ENCODE measurements at places on chromosomes 6 and 20.

GRCh38 chr6:145603424-145603833 lies 131.9 kb downstream of the EPM2A start:
- DNase-seq = no peak

DNA sequence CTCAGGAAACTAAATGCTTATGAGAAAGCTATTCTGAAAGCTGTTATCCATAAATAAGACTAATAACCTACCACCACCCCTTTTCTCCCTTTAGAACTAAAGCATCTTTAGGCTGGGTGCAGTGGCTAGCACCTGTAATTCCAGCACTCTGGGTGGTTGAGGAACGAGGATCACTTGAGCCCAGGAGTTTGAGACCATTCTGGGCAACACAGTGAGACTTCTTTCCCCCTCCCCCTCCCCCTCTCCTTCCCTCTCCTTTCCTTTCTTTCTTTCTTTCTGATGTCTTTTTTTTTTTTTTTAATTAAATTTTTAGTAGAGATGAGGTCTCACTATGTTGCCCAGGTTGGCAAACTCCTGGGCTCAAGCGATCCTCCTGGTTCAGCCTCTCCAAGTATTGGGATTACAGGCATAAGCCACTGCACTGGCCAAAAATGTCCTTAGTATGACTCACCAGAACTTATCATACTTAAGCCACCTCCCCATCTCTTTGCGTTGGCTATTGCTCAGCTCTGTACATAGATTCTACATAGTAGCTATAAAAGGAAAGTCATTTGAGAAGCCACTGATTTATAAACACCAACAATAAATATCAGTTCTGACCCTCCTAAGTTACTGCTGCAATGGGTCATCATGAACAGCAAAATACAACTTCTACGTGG lies 54.8 kb upstream of the SPDEF start:
- DNase-seq = no peak

DNA sequence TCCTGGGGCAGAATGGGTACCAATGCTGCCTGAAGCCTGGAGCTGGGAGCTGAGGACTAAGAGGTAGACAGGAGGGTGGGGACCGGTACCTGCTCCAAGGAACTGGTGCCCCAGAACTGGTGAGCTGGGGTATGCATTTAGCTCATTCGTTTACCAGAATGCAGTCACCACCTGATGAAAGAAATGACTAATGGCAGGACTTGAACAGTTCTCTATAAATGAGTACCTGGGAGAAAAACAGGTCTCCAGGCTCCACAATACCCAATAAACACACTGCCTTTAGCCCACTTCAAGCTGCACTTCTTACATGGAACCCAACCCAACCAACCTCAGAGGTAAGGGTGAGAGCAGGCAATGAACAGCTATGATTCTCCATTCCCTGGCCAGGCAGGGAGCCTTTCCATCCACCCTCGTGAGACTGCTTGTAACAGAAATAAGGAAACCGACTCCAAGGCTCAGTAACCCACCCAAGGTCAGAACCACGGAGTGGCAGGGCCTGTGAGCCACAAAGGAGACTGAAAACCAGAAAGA lies 15.4 kb downstream of the FKBP1A start:
- DNase-seq = no peak

GRCh38 chr6:139686308-139686707 lies 311.9 kb upstream of the CITED2 start:
- DNase-seq = no peak

DNA sequence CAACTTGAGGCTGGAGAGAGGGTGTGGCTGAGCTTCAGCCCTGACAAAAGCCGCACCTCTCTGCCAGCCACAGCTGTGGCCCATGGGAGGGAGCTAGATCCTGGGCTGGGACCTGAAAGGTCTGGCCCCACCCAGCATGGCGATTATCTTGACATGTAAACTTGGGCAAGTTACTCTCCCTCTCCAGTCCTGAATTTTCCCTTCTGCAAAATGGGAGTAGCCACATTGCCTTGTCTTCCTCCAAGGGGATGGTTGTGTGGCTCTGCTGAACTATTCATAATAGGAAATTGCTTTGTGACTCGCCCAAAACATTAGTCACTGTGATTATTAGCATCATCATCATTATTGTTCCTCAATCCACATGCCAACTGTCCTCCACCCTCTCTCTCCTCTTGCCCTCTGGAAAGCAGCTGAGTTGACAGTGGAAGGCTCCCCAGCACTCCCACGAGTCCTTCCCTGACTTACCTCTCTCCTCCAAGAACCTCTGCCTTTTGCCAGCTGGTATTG lies 23.0 kb upstream of the RBPJL start:
- no peak for DNase-seq

GRCh38 chr6:146028252-146028795 lies 538 bp upstream of the GRM1 start:
- DNase-seq = peak; percentile 4

DNA sequence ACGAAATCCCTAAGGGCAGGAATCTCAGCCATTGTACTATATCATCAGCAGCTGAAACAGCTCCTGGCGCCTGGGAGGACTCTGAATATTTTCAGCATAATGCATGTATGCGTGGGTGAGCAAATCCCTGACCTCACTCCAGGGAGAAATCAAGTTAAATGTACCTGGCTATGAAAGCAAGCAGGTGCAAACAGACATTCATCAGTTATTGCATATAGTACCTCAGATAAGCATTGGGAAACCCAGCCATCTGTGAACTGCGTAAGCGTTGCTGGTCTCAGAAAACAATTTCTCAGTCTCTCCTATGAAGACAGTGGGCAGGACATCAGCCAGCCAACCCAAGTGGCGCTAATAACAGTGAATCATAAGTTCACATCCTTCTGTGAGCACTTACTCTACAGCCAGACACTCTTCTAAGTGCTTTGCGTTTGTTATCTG lies 622.6 kb downstream of the EPM2A start:
- DNase-seq = no peak

DNA sequence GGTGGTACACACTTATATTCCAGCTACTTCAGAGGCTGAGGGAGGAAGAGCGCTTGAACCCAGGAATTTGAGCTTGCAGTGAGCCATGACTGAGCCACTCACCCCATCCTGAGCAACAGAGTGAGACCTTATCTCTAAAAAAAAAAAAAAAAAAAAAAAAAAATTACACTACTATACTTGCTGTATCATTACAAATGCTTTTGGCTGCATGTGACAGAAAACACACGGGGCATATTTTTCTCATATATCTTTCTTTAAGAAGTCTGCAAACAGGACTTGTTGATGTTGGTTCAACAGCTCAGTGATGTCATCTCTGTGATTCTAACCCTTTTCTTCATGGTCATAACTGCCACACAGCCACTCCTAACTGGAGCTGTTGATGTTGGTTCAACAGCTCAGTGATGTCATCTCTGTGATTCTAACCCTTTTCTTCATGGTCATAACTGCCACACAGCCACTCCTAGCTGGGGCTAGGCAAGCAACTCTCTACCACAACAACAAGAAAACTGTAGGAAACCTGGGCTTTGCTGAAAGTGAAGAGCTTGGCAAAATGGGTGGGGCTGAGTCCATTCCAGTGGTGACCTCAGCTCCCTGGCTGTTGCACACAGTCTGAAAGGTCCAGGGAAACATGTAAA lies 19.8 kb downstream of the MTFR2 start:
- DNase-seq = no peak

GRCh38 chr20:47957135-47957534 lies 171.9 kb upstream of the SULF2 start:
- DNase-seq = no peak

- no peak for DNase-seq
These were observed 60.8 kb downstream of the ERMARD start for GRCh38 chr6:169812257-169812644.

- DNase-seq = no peak
These were observed 32.2 kb downstream of the CARMIL1 start for GRCh38 chr6:25311331-25311840.

- no peak for DNase-seq
These were observed 215.3 kb upstream of the LRFN2 start for GRCh38 chr6:40802481-40802880.

DNA sequence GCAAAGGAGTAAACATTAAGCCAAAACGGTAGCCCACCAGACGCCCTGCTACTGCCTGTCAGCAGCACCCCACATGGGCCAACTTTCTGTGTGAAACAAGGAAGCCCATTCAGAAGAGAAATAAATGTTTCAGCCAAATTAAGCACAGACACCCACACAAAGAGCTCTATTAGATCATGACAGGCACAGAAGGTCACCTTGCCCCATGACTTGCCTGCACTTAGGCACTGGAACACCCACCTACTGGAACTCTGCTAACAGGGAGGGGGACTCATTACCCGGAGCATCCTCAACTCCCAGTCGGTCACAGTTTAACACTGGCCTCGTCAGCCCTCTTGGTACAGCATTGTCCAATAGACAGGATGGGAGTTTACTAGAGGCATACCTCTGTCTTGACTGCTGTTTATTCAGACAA lies 31.8 kb downstream of the GFOD1 start:
- DNase-seq = no peak

GRCh38 chr6:159481897-159482296 lies 211.1 kb downstream of the SOD2 start:
- no peak for DNase-seq

- no peak for DNase-seq
These were observed at the start of gene KIAA0408 for GRCh38 chr6:127459231-127459641. KIAA0408 (minus strand) TSS chr6:127459389; CDS start chr6:127453981, 5,408 bp downstream.

- DNase-seq = no peak
These were observed 23.3 kb downstream of the PCNA start for GRCh38 chr20:5096463-5096862.

GRCh38 chr6:145045582-145045981 lies 689.7 kb downstream of the EPM2A start:
- DNase-seq = no peak

- no peak for DNase-seq
These were observed 53.9 kb upstream of the PCSK2 start for GRCh38 chr20:17172836-17173516.

GRCh38 chr6:170368544-170368943 lies 62.0 kb downstream of the FAM120B start:
- no peak for DNase-seq

- no peak for DNase-seq
These were observed 15.8 kb upstream of the FAM8A1 start for GRCh38 chr6:17584241-17584803.

- no peak for DNase-seq
These were observed 75.4 kb upstream of the LAMA2 start for GRCh38 chr6:128807577-128807976.

- DNase-seq = no peak
These were observed 13.3 kb downstream of the GMPR start for GRCh38 chr6:16251706-16252105.

- DNase-seq = no peak
These were observed 84.5 kb downstream of the DNAH8 start for GRCh38 chr6:38799529-38800184.

- no peak for DNase-seq
These were observed 346.8 kb upstream of the POU3F2 start for GRCh38 chr6:98487612-98488011.

DNA sequence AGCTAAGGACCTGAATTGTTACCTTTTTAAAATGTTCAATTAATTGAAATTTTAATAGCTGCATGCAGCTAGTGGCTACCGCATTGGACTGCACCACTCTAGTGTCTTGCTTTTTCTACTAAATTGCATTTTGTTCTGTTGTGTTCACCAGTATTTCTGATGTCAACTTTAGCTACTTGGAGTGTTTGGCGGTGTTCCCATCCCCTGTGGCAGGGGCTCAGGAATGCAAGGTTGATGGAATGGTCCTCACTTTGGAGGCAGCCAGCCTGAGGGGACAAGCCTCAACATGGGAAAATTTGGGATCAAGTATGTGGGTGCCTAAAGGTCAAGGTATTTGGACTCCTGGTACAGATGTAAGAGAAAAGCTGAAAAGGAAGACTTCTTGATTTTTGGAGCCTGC lies 230.1 kb upstream of the PRND start:
- DNase-seq = no peak

DNA sequence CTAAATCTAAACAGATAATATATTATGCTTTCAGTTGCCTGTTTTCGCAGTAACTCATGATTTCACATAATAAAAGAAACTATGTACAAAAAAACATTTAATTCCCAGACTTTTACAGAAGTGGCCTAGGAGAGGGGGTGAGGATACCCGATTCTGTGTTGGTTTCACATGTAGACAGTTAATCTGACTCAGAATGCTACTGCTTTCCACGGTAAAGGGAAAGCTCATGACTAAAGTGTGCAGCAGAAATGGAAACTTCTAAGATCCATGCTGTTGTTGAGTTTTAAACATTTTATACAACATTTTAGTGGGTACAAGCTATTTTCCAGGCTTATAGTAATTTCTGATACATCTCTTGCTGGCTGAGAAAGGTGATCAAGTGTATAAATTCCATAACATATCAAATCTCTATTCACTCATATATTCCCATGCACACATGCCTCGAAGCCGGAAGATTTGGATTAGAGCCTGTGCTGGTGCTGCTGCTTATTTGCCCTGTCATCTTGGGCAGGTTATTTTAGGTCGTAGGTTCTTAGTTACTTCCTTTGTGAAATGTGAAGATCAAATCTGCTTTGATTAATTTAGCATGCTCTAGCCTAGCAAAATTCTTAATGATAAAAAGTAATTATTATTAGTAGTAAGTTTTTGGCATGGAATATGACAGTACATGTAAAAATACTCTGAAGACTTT lies 896.7 kb upstream of the MAP3K7 start:
- DNase-seq = no peak

DNA sequence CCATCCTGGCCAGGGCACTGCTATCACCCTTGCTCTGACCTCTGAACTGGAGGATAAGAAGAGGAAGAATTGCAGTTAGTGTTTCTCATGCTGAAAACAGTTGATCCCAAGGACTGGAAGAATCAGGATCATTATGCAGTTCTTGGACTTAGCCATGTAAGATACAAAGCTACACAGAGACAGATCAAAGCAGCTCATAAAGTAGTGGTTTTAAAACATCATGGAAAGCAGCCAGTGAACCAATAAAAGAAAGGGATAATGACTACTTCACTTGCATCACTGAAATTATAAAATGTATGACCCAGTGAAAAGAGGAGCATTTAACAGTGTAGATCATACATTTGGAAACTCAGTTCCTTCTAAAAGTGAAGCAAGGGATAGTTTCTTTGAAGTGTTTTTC lies 47.7 kb downstream of the DNAH8 start:
- no peak for DNase-seq

DNA sequence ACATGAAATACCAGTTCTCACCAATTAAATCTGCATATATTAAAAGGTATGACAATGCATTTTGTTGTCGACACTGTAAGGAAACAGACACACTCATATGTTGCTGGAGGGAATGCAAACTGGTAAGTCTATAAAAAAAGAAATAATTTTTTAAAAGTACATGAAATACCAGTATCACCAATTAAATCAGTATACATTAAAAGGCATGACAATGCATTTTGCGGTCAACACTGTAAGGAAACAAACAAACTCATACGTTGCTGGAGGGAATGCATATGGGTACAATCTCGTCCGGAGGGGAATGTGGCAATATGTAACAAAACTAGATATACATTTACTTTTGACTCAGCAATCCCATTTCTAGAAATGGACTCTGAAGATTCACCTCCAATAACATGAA lies 6.5 kb downstream of the ZNF322 start:
- no peak for DNase-seq

- DNase-seq = no peak
These were observed 256.7 kb downstream of the CLIC5 start for GRCh38 chr6:45758787-45759471.

GRCh38 chr6:35063701-35064280 lies 77.3 kb downstream of the TCP11 start:
- no peak for DNase-seq
